Hepatocyte (in vitro differentiated cells): ENCODE measurements at places on chromosomes 4 and X.

DNA sequence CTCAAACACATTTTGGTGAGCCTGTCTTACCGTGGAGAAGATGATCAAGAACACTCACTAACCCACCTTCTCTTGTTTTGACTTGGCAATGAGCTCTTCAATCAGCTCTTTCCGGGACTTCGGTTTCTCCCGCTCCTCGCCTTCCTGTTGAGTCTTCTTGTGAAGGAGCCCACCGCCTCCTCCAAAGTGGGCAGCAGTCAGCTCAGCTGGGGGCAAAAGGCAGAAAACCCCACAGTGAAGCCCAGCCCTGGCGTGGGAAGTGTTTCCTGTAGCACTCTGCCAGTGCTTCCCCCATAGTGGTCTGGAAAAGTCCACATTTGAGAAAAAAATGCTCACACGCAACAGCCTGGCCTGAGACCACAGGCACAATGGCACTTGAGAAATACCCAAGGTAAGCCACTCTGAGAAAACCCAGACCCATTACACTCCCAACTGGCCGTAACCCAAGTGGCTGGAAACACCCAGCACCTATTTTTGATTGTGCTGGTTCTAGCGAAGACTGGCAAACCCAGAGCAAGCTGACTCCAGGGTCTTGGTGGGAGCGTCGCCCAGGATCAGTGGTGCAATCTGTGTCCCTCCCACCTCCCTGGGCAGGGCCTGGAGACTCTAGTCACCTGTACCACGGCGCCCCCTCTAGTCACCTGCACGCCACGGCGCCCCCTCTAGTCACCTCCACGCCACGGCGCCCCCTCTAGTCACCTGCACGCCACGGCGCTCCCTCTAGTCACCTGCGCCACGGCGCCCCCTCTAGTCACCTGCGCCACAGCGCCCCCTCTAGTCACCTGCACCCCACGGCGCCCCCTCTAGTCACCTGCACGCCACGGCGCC lies 8.6 kb downstream of the NOP14 start:
- no peak for DNase-seq

- no peak for DNase-seq
Measured at GRCh38 chr4:137212601-137213000, 319.7 kb downstream of the PCDH18 start.

DNA sequence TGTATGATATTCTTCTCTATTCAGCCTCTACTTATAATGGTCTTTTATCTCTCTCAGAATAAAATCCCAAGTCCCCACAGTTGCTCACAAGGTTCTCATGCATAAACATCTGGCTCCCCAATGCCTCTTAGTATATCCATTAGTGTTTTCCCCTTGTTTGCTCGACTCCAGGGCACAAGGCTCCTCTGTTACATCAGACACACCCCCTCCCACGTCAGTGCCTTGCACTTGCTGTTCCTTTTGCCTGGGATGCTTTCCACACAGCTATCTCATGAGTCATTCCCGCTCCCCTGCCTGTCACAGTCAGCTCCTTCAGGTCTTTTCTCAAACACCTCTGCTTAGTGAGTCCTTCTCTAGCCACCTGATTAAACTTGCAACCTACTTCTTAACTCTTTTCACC lies 260.2 kb downstream of the IL1RAPL1 start:
- DNase-seq: peak; percentile 48

DNA sequence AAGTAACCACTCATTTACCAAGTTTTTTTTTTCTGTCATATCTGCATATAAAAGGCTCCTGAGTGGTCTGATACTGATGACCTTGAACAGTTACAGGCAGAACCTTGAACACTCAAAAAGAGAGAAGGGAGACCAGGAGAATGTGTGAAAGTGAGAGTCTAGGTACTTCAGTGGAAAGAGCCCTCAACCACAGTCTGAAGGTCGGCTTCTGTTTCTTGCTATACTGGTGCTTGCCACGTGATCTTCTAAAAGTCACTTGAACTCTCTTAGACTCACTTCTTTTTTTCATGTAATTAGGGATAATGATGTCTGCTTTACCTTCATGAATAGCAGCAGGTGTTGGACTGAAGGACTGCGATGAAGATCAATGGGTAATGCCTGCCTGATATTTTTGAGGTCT lies 22.8 kb downstream of the GABRB1 start:
- DNase-seq: no peak

- DNase-seq: peak; percentile 55
Measured at GRCh38 chr4:72326692-72327632, 242.1 kb downstream of the ADAMTS3 start.

GRCh38 chr4:147789596-147789995 lies 57.7 kb downstream of the ARHGAP10 start:
- DNase-seq: no peak

DNA sequence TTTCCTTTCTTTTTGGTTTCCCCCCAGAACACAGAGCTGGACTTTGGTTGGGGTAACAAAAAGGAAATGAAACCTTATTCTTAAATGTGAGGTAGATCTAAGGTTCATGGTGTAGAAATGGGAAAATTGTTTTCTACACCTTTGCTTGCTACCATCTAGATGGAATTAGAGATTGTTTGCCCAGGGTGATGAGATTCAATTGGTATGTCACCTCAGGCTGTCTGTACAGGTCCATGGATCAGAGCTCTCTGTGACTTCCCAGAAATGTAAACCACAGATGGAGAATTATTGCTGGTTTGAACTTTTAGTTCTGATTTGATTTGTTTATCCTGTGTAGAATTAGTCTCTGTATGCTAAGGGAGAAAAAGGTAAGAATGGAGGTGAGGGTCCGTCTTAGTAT lies 146.7 kb downstream of the PCDH7 start:
- DNase-seq: peak; percentile 18

GRCh38 chr4:143019351-143019750 lies 165.4 kb upstream of the USP38 start:
- no peak for DNase-seq

DNA sequence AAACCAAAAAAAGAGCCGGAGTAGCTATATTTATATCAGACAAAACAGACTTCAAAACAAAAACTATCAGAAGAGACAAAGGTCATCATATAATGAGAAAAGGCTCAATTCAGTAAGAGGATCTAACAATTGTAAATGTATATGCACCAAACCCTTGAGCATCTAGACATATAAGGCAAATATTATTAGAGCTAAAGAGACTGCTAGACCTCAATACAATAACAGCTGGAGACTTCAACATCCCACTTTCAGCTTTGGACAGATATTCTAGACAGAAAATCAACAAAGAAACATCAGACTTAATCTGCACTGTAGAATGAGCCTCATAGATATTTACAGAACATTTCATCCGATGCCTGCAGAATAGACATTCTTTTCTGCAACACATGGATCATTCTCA lies 4.8 kb upstream of the PROM1 start:
- no peak for DNase-seq

DNA sequence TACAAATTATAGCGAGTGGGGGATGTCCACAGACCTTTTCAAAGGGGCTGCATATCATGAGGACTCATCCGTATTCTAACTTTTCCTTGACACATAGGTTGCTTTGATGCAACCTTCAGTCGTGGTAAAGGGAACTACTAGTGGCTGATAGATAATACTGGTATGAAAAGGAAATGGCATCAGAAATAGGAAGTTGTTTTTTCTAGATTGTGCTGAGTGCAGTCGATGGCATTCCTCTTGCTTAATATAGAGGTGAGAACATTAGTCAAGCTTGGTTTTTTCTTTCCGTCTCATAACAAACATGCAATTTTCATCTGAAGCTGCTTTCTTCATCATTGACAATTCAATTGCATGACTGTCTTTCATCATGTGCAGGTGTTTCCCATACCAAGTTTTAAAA lies 16.6 kb downstream of the ENPEP start:
- DNase-seq: no peak

GRCh38 chrX:108439961-108440696 lies 491 bp downstream of the COL4A5 start:
- DNase-seq: peak; percentile 24

- no peak for DNase-seq
Measured at GRCh38 chr4:41323706-41324105, 67.0 kb downstream of the UCHL1 start.

DNA sequence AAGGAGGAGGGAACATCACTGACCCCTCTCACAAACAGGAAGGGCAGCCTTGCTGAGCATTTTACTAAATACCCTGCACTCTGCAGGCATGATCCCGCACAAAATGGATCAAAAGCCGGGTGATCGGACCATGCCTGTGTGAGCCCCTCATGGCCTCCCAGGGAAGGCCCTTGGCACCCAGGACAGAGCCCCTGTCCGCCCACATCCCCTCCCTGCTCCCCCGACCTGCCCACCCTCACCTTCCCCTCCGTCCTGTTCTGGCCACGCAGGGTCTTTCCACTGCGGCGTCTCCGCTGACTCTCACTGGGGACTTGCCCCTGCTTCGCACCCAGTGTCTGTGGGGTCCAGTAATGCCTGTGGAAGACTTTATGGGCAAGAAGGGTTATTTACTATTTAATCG lies 105.0 kb downstream of the HMX1 start:
- DNase-seq: no peak

- no peak for DNase-seq
Measured at GRCh38 chrX:55710701-55711100, 6.8 kb upstream of the RRAGB start.

GRCh38 chrX:115399306-115399705 lies 109.8 kb downstream of the LUZP4 start:
- no peak for DNase-seq

DNA sequence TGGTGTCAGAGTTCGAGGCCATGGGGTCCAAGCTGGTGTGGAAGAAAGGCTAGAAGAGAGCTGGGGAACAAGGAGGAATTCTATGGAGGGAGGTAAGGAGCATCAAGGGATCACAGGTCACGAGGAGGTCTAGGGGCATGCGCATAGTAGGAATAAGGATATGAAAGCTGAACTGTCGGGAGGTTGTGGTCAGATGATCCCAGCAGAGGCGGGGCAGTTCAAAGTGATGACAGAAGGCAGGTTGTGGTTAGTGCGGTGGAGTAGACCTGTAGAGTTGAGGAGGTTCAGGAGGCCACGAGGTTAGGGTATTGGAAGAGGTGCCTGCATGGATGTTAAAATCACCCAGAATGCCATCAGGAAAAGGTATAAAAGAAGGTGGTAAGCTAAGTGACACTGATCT lies 156.3 kb downstream of the TMEM164 start:
- no peak for DNase-seq

DNA sequence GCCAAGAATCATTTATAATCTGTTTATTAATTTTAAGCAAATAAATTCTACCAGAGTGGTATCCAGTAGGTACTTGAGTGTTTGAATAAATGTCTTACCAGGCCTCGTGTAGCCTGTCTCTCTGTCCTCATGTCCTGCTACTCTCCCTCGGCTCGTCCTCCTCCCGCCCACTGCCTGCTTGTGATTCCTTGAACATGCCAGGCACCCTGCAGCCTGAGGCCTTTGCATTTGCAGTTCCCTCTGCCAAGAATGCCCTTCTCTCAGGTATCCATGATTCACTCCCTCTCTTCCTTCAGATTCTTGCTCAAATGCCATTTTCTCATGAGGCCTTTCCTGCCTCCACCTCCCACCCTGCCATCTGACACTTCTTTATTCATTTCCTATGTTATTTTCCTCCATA lies 209.7 kb upstream of the PRPS2 start:
- no peak for DNase-seq

GRCh38 chr4:71392109-71392508 lies 53.3 kb downstream of the SLC4A4 start:
- DNase-seq: no peak
